ENCODE measurements at places on chromosomes 5 and 9. TPM values are rescaled to one million over a fixed set of nuclear protein-coding genes. Genes with fewer than 3 reads are reported as not detected.

The TMEM215 gene
- not detected for polyA plus RNA-seq

The ST8SIA4 gene
- 29.7 TPM for polyA plus RNA-seq

The TCF7 gene
- polyA plus RNA-seq = 2.8 TPM

The PLCXD3 gene
- not detected for polyA plus RNA-seq

Data from naive B cell (primary cell).